Bronchial epithelial cell (primary cell): ENCODE measurements at places on chromosomes 7 and 10. TPM values are rescaled to one million over a fixed set of nuclear protein-coding genes. Genes with fewer than 3 reads are reported as not detected.
A peak's percentile ranks its signal among the peaks of the same experiment; 100 is the strongest.

GRCh38 chr7:127477295-127478023 is 85.0 kb upstream of the ZNF800 start:
- DNase-seq, result no peak

GRCh38 chr7:157276731-157277562 is 59.9 kb upstream of the DNAJB6 start:
- DNase-seq, result peak; percentile 67

CPN1 gene
- not detected in 2 replicates for total RNA-seq

HOXA9 gene
- total RNA-seq, result not detected in 2 replicates

- peak; percentile 12 for DNase-seq
Observed at GRCh38 chr10:119461923-119462322, 80.6 kb downstream of the RGS10 start.
